ENCODE measurements at places on chromosomes 12 and 14.
A peak's percentile ranks its signal among the peaks of the same experiment; 100 is the strongest.

DNA sequence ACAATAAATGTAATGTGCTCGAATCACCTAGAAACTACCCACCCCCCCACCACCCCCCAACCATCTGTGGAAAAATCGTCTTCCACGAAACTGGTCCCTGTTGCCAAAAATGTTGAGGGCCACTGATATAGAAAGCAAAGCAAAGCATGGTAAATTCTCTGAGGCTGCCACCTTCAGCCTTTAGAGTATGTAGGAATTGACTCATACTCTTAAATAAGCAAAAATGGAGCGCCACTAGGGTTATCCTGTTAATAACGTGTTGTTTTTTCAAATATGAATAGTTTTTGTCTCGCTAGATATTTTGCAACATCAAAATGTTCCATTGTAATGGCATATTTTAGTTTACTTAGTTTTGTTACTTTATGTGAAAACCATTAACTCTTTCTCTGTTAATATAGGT, 18.2 kb downstream of the DYNC1H1 start:
- no peak for DNase-seq

GRCh38 chr14:79118291-79118690, 948.1 kb downstream of the NRXN3 start:
- DNase-seq: no peak

DNA sequence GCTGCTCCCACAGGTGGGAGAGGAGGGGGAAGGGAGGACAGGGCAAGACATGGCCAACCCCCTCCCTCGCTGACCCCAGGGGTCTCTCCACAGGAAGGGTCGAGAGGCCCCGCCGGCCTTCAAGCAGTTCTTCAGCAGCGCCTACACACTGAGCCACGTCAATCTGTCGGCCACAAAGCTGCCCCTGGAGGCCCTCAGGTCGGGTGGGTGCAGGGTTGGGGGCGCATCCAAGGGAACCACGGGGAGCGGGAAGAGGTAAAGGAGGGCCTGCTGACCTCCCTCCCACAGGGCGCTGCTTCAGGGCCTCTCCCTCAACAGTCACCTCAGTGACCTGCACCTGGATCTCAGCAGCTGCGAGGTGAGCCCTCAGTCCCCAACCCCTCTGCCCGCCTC, 6.1 kb downstream of the CARMIL3 start:
- DNase-seq: no peak

DNA sequence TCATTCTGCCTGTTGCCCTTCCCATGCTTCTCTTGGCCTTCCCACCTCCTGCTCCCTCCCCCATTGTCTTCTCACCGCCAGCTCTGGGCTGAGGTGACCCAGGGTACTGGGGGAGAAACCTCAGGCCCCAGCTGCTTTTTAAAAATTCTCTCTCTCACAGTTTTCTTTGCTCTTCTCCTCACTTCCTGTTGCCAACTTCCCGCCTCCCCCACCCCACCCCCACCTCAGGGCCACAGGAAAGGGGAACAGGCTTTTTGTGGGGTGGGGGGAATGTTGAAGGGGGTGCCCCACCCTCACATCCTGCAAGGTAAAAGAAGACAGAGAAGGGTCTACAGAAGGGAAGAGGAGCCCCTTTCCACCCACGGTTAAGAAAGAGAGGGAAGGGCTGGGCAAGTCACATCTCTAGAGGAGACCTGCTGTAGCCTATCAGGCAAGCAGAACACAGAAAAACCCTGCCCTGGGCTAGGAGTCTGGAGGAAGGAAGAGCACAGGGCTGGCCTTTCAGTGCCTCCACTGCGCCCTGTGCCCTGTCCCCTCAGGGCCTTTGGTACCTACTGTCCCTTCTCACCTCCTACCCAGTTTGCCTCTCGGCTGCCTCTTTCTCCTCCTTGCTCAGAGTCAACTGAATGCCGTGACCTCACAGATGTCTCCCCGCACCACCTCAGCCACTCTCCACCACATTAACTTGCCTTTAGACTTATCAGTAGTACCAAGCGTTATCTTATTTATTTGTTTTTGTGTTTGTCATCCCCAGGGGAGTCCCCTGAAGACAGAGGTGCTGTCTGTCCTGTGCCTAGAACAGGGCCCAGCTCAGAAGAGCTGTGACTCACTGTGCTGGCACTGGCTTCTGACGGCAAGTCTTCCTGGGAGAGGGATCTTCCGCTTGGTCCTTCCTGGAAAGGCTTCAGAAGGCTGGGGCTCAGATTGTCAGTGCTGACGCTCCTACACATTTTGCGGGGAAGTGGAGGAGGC, 1.7 kb downstream of the ARHGAP9 start:
- peak; percentile 70 for DNase-seq

- DNase-seq: no peak
These were observed 11.8 kb upstream of the ATF1 start for GRCh38 chr12:50751948-50752721.
